ENCODE measurements at places on chromosomes 7 and 10.

DNA sequence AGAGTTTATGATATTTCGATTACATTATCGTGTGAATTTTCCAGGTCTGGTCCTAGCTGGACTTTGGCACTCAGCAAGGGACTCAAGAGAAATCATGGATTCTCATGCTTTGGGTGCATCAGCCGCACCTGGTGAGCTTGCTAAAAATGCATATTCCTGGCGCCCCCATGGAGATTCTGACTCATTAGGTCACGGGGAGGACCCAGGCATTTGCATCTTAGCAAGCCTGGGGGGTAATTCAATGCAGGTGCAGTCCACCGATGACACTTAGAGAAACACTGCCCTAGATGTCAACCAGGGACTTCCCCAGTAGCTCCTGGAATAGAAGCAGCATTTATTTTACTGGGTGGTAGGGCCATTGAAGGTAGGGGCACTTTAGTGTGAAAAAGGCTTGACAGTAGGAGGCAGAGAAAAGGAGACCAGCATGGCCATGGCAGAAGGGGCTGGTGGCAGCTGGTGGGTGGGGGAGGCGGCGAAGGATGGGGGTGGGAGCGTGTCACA, 29.9 kb upstream of the PDCD4 start:
- no peak for ATAC-seq

GRCh38 chr10:27297844-27298521, 57.4 kb upstream of the ACBD5 start:
- ATAC-seq = peak; percentile 62

GRCh38 chr7:148527717-148528168, 62.8 kb upstream of the C7orf33 start:
- peak; percentile 94 for ATAC-seq

DNA sequence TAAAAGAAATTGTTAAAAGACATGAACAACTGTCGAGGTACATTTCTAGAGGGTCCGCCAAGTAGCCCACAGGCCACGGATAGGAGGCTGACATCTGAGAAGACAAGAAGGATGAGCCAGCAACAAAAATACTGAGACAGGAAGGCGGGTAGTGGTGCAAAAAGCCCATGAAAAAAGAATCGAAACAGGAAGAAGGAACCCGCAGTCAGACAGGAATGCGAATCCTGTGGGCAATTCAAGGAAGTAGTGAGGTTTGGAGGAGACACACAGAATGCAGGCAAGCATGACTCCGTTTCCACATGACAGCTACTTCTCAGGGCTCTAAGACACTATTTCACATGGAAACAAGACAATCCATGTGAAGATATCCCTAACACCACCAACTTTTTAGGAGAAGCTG, 125.2 kb downstream of the DOCK4 start:
- ATAC-seq = no peak

DNA sequence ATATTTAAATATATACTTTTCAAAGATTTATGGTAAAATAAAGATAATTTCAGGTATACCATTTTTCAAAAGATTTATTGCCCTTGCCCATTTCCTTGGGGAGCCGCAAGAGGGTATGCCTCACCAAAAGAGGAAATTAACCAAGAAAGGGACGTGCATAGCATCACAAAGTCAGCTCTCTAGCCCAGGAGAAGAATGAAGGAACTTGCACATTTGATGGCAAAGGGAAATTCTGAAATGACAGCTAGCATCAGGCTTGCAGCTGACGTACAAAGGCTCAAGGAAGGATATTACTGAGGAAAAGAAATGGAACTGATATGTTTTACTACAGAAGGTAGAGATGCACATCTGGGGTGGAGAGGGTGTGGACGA, 93.6 kb upstream of the RSU1 start:
- ATAC-seq = no peak

- no peak for ATAC-seq
Measured at GRCh38 chr10:100642295-100642994, 102.9 kb upstream of the PAX2 start.

GRCh38 chr7:111076205-111076604, 14.7 kb upstream of the LRRN3 start:
- no peak for ATAC-seq

GRCh38 chr7:44348300-44348699, 22.9 kb upstream of the CAMK2B start:
- ATAC-seq = no peak

- no peak for ATAC-seq
Measured at GRCh38 chr10:119477444-119477843, 65.1 kb downstream of the RGS10 start.

GRCh38 chr10:1049425-1049958, 573 bp upstream of the IDI1 start:
- ATAC-seq = no peak

DNA sequence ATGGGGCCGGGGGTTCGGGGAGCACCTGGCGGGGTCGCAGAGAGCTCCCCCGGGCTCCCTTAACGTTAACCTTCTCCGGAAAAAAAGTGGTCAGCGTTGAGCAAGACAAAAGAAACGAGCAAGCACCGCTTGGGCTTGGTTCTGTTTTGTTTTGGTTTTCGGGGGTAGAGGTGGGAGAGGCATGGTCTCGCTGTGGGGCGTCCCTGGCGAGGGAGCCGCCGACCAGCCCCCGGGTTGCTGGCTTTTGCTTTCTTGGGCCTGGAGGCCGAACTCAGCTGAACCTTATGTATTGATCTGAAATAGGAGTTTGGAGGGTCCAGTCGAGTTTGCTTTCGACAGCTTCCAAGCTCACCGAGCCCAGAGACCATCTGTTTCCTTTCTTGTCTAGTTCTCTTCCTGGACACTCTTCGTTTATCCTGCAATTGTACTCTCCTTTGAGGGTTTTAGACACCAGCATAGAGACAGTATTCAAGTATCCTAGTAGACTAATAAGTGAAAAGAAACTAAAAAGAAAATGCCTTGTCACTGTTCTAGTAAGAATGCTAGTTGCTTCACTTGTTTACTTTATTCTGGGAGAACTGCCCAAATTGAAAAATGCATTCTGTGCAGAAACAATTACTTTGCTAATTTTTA, 980 bp downstream of the FHIP2A start:
- peak; percentile 12 for ATAC-seq

- no peak for ATAC-seq
Measured at GRCh38 chr10:113692271-113692670, 12.6 kb downstream of the CASP7 start.

DNA sequence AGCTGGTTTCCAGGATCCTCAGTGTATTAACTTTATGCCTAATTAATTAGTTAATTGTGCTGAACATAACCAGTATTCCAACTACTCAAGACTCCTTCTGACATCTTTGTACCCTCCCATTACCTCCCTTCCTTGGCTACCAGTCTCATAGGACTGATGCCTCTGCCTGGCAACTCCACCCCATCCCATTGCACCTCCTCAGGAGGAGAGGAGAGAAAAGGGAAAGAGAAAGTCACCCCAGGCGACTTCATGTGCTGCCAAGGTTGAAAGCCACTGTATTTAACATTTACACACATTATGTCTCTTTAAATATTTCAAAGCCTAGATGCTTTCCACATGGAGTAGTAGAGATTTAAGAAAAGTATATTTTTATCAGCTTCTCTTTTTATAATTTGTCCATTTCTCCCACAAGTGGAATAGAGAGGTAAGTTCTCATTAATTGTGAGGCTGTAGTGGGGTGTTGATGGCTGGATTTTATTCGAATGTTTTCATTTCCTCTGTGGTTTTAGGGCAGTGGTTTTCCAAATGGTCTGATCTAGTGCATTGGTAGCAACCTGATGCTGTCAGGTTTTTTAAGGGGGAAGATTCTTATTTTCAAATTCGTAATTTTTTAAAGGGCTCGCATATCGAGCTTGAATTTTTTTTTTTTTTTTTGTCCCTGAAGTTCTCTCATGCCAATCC, 148.0 kb downstream of the BICC1 start:
- no peak for ATAC-seq

- ATAC-seq = no peak
Measured at GRCh38 chr7:67604461-67605386, 608.1 kb downstream of the TYW1 start.

DNA sequence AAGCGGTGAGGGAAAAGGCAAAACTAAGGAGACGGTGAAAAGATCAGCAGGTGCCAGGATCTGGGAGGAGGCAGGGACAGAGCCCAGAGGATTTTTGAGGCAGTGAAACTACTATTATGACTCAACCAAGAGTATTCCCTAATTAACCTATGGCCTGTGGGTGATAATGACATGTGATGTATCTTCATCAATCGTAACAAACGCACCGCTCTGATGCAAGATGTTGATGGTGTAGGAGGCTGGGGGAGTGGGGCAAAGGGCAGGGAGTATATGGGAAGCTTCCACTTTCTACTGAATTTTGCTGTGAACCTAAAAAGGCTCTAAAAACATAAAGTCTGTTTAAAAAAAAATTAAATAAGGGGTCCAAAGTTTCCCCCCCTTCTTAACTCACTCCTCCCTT, 25.5 kb upstream of the EZH2 start:
- ATAC-seq = no peak

DNA sequence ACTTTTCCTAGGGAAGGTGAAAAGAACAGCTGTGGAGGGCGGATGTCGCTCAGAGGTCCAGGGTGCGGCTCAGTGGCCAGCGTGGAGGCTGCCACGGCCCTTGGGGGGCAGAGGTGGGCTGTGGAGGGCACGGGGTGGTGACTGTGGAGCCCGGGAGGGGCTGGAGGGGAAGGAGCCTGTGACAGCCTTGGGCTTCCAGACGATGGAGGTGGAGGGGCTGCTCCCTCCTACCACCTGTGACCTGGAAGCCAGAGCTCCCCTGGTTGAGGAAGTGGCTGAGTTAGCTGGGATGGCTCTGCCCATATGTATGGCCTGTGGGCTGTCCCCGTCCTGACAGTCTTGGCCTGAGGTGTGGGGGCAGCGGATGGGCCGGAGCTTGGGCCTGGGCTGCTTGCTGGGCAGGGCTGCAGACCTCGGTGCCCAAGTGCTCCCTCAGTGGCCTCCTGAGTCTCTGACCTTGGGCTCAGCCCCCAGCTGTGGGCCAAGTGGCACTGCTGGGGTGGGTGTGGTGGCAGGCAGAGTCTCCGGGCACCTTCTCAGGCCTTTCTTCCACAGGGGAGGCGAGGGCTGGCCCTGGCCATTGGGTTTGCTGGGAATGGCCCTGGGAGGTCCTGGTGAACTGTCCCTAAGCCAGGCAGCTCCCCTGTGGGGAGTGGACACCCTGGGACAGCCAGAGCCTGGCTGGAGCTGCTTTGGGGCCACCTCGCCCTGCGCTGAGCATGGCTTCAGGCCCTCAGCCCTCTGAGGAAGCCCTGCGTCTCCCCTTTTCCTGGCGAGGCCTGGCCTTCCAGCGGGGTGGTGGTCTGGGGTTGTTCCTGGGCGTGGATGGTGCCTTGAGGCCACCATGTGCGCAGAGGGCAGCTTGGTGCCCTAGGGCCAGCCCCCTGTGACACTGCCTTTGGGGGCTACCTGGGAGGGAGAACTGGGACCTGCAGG, 3.9 kb downstream of the BRI3 start:
- no peak for ATAC-seq

GRCh38 chr10:4319870-4320367, 506.1 kb upstream of the AKR1E2 start:
- ATAC-seq = no peak

GRCh38 chr7:21927693-21928092, 18.0 kb downstream of the CDCA7L start:
- no peak for ATAC-seq

DNA sequence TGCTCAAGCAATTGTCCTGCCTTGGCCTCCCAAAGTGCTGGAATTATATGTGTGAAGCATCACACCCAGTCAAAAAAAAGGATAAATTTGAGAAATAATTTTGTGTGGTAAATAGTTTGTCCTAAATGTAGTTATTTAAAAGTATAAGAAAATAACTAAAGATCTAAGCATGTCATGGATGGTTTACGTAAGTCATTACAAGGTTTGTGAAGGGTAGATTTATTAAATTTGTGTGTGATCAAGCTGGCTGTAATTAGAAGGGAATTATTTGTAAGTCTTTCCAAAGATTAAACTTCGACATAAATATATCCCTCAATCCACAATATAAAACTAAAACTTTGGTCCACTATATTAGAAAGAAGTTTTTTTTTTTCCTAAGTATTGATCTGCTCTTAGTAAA, 28.6 kb downstream of the ORC5 start:
- ATAC-seq = no peak

- ATAC-seq = no peak
Measured at GRCh38 chr7:56062382-56062781, 1.7 kb upstream of the SUMF2 start.

GRCh38 chr7:324011-324410, 34.0 kb downstream of the FOXL3 start:
- no peak for ATAC-seq

GRCh38 chr10:64873959-64874358, 1352.8 kb downstream of the REEP3 start:
- ATAC-seq = no peak

GRCh38 chr7:11185179-11185815, 211.6 kb downstream of the PHF14 start:
- ATAC-seq = no peak

DNA sequence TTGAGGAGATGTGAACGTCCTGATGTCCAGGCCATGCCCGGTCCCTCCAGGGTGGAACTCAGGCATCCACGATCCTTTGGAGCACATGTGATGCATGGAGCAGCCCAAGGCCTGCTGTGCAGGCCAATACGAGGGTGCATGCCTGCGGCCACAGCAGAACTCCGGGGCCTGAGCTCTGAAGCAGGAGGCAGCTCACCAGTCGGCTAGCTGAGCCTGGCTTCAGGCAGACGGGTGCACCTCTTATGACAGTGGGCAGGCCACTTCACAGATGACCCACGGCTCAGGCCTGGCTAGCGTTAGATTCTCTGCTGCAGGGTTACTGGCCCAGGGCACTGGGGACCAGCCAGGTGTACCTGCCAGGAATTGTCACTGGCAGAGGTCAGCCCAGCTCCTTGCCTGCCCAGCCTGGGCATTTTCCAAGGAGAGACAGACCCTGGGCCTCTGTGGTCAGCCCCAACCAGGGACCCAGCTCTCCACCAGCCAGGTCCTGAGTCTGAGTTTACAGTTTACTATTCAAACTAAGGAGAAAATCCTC, 29.6 kb upstream of the INPP5A start:
- ATAC-seq = no peak

- no peak for ATAC-seq
Measured at GRCh38 chr7:80505900-80506500, 5.9 kb downstream of the GNAT3 start.

DNA sequence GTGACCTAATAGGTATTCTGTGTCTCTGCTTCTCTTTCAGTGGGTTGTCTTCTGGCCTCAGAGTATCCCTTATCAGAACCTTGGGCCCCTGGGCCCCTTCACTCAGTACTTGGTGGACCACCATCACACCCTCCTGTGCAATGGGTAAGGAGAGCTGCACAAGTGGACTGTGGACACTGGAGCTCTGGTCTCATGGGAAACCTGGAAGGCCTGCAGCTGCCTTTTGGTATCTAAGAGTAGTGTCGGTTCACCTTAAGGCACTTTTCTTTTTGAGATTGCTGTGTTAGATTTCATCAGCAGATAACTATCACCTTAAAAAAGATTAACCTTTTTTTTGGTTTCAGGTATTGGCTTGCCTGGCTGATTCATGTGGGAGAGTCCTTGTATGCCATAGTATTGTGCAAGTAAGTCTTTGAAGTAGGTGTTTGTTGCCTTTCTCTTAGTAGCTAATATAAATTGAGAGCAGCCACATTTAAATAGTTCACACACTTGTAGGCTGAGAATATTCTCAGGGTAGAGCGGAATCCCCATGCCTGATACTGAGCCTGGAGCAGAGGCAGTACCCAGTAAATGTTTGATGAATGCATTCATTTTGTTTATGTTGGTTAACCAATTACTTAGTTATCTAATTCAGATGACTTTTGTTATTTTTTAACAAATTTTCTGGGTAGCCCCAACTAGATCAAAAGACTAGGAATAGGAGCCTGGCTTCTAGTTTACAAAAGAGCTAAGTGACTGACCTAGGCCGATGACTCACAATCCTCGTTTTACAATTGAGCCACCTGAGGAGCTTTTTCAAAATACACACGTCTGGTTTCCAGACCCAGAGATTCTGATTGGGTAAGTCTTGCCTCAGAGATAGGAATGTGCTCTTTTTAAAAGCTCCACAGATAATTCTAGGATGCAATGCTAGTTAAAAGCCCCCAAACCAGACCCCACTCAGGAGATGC, 3.6 kb downstream of the TMEM254 start:
- peak; percentile 60 for ATAC-seq
